T-cell (primary cell): ENCODE measurements at places on chromosomes 4 and X.

GRCh38 chrX:103415068-103415467 is 38.7 kb downstream of the BEX3 start:
- H3K4me3 ChIP-seq: no peak overlapping the region
- DNase-seq: no peak
- H3K36me3 ChIP-seq: no peaks in the 10 kb centered on the region
- no peak overlapping the region for H3K27ac ChIP-seq

DNA sequence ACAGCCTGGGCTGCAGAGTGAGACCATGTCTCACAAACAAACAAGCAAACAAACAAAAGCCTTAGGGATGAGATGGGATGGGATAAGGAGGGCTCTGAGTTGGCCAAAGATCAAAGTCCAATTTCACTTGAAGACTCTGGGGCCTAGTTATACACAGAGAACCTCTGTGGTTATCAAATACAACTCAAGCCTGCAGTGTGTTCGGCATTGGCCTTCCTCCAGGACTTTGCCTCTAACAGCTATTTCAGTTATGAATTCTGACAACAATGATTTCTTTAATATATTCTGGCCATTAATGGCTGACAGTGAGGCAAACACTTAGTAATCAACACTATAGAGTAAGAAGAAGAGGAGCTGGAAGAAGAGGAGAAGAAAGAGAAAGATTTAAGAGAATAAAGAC is 171.1 kb downstream of the PDGFRA start:
- no peaks in the 10 kb centered on the region for H3K4me1 ChIP-seq
- no peak for DNase-seq
- no peaks in the 10 kb centered on the region for H3K36me3 ChIP-seq

GRCh38 chr4:28238876-28239275 is 1378.2 kb downstream of the STIM2 start:
- H3K4me1 ChIP-seq: no peaks in the 10 kb centered on the region
- no peak for DNase-seq
- H3K27ac ChIP-seq: no peak overlapping the region
- H3K27me3 ChIP-seq: no peaks in the 10 kb centered on the region
- H3K4me3 ChIP-seq: no peak overlapping the region

GRCh38 chrX:56795309-56795868 is 66.3 kb downstream of the NBDY start:
- DNase-seq: no peak
- H3K4me1 ChIP-seq: peaks cover 41% of the 10 kb centered on the region
- H3K27ac ChIP-seq: no peak overlapping the region
- no peak overlapping the region for H3K4me3 ChIP-seq

DNA sequence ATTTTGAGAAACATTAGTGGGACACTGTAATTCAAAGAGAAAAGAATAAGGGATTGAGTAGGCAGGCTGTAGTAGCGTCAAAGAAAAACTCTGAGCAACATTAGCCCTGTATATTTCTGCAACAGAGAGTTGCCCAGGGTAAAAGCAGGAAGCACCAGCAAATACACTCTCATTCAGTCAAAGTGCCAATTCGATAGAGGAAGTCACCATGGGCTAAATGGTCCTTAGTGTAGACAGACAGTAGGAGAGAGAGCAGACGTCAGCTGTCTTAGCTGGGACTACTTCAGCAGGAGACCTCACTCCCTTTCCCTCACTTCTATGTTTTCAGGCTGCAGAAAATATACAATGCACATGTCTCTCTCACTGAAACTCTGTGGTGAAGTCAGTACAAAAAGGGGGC is 2073.8 kb upstream of the TENM3 start:
- no peaks in the 10 kb centered on the region for H3K36me3 ChIP-seq
- DNase-seq: no peak
- H3K4me1 ChIP-seq: no peaks in the 10 kb centered on the region
- no peaks in the 10 kb centered on the region for H3K27me3 ChIP-seq

- no peaks in the 10 kb centered on the region for H3K4me1 ChIP-seq
- no peak overlapping the region for H3K4me3 ChIP-seq
- no peaks in the 10 kb centered on the region for H3K27me3 ChIP-seq
- no peak overlapping the region for H3K27ac ChIP-seq
These were observed 116.2 kb downstream of the GATB start for GRCh38 chr4:151644622-151645021.

DNA sequence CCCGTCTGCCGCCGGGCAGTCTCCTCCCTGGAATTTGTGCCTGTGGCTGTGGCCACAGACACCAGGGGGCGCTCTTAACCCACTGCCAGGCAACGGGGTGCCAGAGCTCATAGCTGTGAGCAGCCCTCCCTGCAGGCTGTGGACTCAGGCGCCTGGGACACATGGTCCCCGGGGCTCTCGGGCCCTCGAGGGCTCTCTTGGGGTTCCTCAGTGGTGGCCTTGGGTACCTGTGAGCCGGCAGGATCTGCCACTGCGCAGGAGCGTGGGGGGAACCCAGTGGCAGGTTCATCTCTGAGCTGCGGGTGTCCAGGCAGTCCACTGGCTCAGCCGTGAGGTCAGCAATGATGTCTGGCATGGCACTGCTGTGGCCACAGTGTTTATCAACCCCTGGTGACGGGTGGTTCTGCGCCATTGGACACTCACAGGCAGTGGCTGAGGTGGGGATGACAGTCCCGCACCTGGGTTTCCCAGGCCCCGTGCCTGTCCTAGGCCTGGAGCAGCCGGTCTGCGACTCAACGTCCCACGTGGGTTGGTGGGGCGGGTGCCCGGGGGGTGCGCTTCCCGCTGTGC is 37.2 kb downstream of the PCGF3 start:
- H3K36me3 ChIP-seq: peaks cover 4% of the 10 kb centered on the region
- H3K27me3 ChIP-seq: no peaks in the 10 kb centered on the region
- no peak overlapping the region for H3K4me3 ChIP-seq
- H3K27ac ChIP-seq: no peak overlapping the region
- H3K4me1 ChIP-seq: peaks cover 4% of the 10 kb centered on the region

DNA sequence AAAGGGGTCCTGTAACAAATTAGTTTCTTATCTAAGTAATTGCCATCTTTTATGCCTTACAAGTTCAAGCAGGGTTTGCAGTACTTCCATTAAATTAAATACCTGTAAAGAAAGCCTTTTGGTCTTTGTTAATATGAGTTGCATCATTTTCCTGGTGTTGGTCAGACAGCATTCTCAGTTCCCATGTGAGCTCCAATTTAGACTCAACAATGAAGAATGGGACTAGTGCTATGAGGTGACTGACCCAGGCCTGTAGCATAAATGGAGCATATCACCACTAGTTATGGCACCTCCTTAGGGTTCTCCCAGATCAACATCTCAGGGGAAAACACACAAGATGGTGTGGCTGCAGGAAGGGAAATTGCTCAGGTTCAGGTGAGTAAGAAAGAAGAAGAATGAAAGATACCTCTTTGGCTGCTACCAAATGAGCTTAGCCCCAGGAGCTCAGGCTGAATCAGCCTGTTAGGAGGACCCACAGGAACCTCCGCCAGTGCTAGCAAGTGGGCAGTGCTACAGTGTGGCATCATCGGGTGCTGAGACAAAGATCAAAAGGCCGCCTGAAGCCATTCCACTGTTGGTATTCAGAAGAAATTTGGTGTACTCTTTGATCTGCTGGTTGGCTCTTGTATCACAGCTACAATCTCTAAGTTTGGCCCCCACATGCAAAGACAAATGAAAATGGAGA is 1.8 kb downstream of the TTC29 start:
- H3K27ac ChIP-seq: no peak overlapping the region
- no peaks in the 10 kb centered on the region for H3K36me3 ChIP-seq
- no peaks in the 10 kb centered on the region for H3K27me3 ChIP-seq
